ENCODE measurements at places on chromosomes 3 and 15.

DNA sequence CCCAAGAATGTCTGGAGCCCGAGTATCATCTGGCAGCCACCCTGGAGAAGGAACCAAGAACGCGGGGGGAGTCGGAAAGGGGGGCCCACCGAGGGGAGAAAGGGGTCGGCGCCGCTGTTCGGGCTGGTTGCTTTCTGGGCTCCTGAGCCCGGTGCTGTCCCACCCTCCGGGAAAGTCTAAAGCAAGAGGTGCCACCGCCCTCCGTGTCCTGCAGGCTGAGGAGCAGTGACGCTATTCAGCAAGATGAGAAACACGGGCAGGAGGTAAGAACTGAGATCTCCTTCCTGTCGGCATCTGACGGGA is 234.8 kb downstream of the XXYLT1 start:
- no peak for DNase-seq

DNA sequence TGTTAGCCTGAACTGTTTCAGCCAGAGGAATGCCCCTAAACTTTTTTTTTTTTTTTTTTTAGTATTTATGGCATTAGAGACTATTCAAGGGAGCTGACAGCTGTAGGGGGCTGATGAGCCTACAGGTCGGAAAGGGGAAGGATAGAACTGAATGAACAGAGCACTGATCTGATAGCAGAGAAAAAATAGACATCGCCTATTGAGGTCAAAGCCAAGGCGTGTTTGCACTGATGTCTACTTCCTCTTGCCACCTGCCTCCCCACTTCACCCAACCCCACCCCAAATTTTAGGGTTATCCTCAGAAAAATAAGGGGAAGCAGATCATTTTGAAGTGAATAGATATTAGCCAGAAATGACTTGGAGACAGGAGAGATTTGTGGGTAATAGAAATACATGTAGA is 3.0 kb upstream of the ZMAT3 start:
- no peak for DNase-seq

DNA sequence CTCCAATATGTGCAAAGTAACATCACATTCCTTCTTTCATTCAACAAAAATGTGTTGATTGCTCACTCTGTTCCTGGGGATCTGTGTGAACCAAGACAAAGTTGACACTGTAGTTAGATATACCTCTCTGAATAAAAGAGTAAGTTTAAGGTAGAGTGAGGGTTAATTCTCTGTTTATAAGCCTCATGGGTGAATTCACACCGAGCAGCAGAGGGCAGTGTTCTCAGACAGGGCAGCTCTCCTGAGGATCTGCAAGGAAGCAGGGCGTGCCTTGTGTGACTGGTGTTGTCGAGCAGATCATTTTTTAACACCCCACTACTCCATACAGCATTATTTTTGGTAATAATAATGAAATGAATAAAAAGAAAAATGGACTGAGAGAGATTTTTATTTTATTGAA is 34.4 kb downstream of the PAQR9 start:
- DNase-seq, result no peak

DNA sequence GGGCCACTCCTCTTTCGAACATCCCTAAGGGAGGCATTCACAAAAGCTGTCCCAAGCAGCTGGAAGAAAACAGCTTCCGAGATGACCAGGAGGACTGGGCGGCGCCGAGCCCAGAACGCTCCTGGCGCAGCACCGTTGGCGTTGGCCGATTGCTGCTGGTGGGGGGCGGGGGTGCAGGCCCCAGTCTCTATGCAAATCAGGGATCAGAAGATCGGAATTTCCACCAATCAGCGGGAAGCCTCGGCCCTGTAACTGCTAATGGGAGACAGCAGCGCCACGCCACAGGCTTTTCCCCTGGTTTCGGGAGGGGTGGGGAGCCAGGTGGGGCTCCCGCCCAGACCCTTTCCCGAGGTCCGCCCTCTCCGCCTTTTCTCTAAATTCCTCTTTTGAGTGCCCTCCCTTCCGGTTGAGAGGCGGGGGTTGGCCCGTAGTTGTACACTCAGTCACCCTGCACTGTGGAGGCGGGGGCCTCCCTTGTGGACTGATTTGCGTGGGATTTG is 27.0 kb downstream of the HMCES start:
- no peak for DNase-seq

DNA sequence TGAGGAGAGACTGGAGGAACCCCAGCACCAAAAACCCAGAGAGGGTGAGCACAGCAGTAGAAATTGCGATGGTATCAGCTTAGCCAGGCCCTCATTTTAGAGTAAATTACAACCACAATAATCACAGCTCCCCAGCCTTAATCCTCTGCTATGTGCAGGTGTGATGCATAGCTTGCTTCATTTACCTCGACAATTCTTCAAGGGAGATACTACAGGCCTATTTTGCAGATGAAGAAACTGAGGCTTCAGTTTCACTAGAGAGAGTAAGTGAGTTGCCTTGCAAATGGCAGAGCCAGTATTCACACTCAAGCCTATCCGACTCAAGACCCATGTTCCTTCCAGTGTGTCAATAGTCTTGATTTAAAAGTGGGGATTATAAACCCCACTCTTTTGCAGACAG is 33.4 kb downstream of the LSM3 start:
- no peak for DNase-seq

DNA sequence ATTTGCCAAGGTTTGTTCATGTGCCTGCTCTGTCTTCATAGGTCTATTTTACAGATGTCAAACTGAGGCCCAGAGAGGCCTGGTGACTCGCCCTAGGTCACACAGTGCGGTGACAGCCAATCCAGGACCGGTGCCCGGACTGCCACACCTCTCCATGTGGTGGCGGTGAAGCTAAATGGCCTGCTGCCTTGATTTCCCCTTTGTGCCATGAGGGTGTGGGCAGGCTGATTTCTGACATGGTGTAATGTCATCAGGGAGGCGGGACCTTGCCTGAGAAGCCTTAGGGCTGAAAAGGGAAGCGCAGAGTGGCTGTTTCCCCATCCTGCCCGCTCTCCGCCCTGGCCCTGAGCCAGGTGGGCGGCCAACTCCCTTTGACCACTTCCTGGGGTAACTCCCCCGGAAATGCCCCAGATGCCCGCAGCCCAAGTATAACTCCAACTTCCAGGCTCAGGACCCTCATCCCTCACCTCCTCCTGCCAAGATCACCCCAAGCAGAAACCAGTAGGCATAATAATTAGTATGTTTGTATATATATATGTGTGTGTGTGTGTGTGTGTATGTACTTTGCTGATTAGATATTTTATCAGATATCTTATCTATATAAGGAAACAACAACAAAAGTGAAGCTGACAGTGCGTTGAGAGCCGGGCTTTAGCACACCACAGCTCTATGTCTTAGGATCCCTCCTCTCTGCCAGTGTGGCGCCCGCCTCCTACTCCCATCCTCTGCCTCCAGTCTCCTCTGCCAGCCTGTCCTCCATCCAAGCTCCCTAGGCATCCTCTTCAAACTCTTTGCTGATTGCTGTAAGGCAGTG is 63.9 kb downstream of the IQSEC1 start:
- DNase-seq, result no peak

DNA sequence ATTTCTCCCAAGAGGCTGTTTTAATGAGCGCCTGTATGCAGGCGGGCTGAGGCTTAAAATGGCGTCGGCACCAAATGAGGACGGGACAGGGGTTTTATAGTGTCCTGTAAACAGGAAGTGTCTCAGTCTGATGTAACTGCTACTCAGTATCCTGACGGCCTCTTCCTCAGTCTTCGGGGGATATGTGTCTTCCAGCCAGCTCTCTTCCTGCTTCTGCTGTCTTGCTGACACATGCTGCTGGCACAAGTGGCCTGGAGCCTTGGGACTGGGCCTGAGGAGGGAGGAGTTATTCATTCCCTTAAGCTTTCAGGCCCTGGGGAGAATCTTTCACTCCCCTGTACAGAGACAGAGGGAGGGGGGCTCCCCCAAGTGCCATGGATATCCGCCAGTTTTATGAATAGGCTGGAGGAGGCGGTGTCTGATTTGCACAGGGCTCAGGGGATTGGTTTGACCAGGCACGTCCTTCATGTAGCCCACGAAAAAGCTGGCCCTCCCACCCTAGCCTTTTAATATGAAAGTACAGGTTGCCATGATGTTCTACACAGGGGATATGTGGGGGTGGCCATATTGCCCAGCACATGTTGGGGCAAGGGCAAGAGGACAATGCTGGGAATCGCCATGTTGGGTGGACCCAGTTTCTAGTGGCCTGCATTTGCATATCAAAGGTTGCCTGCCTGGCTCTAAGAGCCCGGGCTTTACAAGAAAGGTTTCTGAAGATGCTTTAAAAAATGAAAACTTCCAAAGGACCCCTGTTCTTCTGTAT is 19.9 kb downstream of the NDUFB4 start:
- no peak for DNase-seq

DNA sequence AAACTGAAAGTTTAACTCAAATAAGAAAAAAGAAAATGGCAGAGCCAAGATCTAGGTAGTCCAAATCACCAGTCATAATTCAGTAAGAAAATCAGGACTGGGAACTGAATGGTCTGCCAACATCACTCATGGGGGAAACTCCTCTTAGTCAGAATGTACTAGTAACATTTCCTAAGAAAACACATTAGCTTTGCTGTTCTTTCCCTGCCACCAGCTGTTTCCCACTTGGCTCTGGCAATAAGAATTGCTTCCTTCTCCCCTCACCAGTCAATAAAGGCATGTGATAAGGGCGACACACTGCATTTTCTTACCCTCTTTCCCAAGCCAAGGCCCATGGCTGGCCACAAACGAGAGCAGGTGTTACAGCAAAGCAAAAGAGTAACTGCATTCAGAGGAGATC is 46.1 kb downstream of the PIK3R4 start:
- DNase-seq, result no peak

DNA sequence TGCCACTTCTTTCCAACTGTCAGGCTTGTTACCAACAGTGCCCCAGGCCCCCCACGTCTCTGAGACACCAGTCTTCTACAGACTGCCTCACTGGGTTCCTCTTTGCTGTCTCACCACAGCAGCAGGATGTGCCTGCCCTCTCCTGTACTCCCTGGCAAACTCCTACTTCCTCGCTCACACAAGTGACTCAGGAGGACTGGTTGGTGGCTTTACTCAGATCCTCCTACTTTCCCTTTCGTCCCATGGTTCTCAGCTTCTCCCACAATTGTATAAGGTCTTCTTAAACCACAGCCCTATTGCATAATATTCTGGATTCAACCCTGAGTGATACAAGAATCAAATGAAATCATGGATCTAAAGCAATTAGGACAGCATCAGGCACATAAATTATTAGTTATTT is 246.6 kb upstream of the PROK2 start:
- DNase-seq, result no peak

DNA sequence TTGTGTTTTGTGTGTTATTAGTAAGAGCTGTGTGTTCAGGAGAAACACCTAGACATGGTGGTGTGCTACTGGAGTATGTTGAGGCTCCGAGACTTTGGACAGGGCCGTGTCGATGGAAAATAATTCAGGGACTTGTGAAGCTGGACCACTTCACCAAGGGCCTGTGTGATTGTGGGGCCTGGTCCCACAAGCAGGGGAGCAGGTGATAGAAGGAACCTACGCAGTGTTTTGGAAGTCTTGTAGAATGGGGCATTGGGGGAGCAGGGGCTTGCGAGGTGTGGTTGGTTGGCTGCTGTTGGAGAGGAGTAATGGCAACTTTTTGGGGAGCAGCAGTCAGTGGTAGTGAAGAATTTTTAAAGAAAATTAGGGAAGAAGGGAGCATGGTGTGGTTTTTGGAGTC is 48.7 kb downstream of the TRIM71 start:
- no peak for DNase-seq

- DNase-seq, result no peak
Observed at GRCh38 chr3:126394179-126394976, at the start of gene CFAP100. Gene CFAP100 (plus strand): TSS chr3:126394909. CDS start chr3:126396001, 1,092 bp downstream.

DNA sequence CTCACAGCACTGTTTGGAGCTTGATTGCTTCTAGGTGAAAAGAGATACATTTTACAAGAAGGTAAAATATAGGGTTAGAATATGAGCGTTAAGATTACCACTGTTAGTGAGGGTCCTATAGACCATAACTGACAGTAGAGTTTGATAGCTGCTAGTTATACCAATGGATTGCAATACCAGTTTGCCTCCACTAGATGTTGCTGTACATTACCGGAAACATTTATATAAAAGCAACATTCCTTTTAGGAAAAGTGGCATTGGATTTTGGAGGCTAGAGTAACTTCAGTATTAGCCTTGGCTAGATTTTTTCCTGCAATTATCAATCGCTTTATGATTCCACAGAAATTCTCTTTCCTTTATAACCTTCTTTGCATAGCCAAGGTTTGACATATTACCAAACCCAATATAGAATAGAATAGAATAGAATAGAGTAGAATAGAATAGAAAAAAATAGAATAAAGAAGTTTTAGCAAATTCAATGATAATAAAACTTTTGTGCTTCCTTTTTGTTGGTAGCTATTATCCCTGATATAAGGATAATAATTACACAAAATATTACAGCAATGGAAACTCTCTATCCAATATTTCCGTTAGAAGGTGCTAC is 1093.6 kb upstream of the ALCAM start:
- DNase-seq, result no peak

DNA sequence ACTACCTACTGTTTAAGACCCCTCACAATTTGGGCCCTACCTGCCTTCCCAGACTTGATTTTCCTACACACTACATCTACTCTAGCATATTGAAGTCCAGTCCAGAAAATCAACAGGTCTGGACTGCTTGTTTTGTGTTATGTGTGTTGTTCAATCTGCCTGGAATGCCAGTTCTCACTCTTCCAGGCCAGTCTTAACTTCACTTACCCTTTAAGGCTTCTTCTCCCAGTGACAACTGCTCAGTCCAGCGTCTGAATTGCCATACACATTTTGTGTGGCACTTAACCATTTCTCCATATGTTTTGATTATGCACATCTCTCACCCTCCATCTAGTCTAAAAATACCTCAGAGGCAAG is 1.1 kb downstream of the TICRR start:
- no peak for DNase-seq

DNA sequence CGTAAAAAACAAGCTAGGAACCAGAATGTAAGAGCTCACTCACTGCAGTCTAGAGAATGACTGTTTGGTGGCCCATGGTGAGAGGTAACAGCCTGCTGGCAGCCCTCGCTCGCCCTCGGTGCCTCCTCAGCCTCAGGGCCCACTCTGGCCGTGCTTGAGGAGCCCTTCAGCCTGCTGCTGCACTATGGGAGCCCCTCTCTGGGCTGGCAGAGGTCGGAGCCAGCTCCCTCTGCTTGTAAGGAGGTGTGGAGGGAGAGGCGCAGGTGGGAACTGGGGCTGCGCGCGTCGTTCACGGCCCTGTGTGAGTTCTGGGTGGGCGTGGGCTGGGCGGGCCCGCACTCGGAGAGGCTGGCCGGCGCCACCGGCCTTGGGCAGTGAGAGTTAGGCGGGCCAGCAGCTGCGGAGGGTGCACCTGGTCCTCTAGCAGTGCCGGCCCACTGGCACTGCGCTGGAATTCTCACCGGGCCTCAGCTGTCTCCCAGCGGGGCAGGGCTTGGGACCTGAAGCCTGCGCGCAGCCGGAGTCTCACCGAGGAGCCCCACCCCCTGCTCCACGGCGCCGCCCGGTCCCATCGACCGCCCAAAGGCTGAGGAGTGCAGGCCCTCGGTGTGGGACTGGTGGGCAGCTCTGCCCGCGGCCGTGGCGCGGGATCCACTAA is 420.6 kb downstream of the RBMS3 start:
- no peak for DNase-seq

DNA sequence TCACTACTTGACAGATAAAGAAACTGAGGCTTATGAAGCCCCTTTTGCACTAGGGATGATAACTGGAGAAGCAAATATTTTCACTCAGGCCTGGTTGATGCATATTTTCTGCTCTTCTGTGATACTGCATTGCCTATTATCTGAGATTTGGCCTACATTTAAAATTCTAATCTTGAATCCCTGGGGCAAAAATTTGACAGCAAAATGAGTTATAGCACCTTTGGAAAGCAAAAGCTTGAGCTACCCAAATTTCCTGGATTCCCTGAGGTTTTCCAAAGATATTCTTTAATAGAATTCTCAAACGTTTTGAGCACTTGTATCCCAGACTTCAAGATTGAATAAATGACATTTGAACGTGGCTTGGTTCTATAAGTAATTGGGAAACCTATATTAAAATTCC is 86.1 kb downstream of the NAALADL2 start:
- DNase-seq, result no peak

Measured in esophagus squamous epithelium (tissue), 5 donors.